ENCODE measurements at places on chromosomes 6 and 20.

DNA sequence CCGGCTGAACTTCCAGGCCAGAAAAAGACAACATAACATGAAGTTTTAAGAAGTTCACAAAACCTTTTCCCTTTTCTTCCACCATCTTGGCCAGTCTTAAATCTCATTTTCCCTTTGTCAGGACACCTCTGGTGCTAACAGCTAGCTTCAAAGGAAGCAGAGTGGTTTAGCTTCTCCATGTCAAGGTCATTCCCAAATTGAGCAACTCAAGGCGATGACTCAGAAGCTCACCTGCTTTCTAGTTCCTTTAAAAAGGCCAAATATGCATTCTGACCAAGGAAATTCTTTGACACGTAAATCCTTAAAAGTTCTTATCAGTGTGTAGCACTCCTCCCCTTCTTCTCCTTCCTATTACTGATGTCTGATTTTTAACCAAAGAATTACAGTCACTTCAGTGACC is 69.6 kb upstream of the VGLL2 start:
- DNase-seq: no peak

DNA sequence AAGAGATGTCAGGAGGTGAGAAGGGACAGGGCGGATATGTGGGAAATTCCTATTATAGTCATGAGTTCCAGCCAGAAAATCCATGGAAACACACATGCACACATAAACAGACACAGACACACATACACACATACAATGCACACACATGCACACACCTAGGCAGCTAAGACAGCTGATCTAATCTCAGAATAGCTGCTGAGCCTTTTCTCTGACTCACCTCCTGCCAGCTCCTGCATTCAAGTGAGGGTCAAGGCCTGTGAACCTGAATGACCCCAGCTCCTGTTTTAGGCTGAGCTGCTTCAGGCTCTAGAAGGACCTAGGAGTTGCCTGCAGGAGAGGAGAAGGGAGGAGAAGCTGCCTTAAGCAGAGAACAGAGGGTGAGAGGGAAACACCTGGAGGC is 21.6 kb upstream of the RAET1L start:
- no peak for DNase-seq

DNA sequence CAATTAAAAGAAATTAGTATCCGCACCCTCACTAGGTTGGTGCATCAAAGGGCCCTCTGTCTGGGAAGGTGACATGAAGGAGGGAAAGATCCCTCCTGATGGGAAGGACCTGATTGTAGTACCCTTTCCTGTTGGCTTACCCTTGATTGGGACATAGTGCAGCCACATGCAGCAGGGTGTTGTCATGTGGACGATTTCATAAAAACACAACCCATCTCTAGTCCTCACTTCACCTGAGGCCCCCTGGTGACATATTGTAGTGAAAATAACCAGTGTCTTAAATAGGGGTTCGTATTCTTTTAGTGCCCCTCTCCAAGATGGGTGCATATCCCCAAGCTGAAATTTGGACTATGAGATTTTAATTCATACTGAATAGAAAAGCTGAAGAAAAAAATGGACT is 97.3 kb downstream of the SLX4IP start:
- DNase-seq: no peak

DNA sequence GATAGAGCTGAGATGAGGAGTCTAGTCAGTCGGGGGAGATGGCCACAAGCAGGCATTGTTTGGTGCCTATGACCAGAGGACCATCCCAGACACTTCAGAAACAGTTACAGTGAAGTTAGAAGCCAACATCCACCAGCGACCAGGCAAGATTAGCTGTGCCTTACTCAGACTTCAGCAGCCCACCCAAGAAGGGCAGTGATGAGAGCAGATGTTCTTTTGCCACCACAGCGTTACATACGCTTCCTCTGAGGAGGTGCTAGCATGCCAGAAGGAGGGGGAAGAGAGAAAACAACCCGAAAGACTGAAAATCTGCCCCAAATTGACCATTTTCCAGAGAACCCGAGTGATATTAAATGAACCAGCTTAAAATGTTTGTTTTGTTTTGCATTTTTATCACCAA is 186.8 kb downstream of the PRL start:
- no peak for DNase-seq

- DNase-seq: no peak
Observed at GRCh38 chr6:163449076-163449475, 34.6 kb downstream of the QKI start.
